ENCODE measurements at places on chromosomes 3 and 15. TPM values are rescaled to one million over a fixed set of nuclear protein-coding genes. Genes with fewer than 3 reads are reported as not detected.

CCR3 gene
- not detected for total RNA-seq

CCR1 gene
- 2.0 TPM for total RNA-seq

PIERCE2 gene
- total RNA-seq = 8.7 TPM

AGBL1 gene
- total RNA-seq = not detected

SPPL2A gene
- 78.0 TPM for total RNA-seq

SCG5 gene
- not detected for total RNA-seq

GASK1A gene
- 1.6 TPM for total RNA-seq

CCR2 gene
- total RNA-seq = 0.63 TPM

DIS3L gene
- total RNA-seq = 36.6 TPM

CD276 gene
- total RNA-seq = 32.4 TPM
